ENCODE measurements at places on chromosomes 3 and 15.
A peak's percentile ranks its signal among the peaks of the same experiment; 100 is the strongest.

DNA sequence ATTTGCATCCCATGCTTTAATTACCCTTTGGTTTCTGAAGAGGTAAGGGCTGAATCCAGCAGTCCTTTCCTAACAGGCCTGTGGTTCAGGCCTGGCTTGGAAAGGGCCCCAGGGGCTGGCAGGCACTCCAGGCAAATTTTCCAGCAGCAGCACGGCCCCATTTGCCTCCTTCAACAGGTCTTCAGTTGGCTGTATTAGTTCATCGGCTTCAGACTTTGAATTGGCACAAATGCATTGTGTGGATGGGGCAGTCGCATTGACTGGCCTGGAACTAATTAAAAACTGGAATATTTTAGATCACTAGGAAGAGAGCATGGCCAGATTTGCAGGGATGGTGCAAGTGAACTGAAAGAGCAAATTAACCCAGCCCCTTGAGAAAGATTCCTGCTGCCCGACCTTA is 207.8 kb upstream of the MCTP2 start:
- DNase-seq, result no peak

- DNase-seq, result no peak
Measured at GRCh38 chr3:123055352-123055751, 11.5 kb upstream of the PDIA5 start.

GRCh38 chr3:32238453-32239306 is at the start of gene CMTM8:
Gene CMTM8 (plus strand): TSS chr3:32238680. CDS start chr3:32238973, 293 bp downstream.
- peak; percentile 58 for DNase-seq

- DNase-seq, result peak; percentile 32
Measured at GRCh38 chr3:40476478-40477470, at the start of gene ZNF619. Gene ZNF619 (plus strand): TSS chr3:40477122. CDS start chr3:40477980, 858 bp downstream.

DNA sequence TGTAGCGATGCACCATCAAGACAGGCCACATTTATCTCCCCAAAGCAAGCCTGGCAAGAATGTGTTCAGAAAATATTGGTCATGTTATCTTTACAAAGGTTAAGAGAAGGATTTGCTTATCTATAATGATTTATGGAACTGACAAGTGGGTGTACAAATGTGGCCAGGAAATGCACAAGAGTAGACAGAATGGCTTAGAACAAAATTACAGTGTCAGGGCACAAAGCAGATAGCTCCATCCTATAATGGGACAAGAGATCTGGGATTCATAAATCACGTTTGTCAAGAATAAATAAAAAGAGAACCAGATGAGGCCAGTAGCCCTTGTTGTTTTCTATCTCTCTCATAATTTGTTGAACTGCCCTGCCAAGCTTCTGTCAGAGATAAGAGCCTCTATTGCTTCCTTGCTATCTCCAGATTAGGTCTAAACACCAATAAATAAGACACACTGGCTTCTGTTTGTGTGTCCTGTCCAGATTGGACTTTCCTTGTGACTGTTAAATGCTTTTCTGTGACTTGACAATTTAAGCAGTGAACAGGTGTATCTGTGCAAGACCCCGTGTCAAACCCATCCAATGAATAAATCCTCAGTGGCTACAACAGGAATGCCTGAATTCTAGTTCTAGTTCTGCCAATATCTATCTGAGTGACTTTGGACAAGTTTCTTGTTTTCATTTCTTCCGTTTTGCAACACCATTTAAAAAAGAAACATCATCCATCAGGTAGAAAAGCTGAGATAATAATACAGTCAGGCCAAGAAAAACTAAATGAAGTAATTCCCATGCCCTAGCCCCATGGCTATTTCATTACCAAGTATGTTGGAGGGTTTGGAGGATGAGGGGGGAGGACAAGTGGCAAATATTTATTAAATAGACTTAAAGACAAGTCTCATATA is 157.2 kb downstream of the DCLK3 start:
- DNase-seq, result no peak

DNA sequence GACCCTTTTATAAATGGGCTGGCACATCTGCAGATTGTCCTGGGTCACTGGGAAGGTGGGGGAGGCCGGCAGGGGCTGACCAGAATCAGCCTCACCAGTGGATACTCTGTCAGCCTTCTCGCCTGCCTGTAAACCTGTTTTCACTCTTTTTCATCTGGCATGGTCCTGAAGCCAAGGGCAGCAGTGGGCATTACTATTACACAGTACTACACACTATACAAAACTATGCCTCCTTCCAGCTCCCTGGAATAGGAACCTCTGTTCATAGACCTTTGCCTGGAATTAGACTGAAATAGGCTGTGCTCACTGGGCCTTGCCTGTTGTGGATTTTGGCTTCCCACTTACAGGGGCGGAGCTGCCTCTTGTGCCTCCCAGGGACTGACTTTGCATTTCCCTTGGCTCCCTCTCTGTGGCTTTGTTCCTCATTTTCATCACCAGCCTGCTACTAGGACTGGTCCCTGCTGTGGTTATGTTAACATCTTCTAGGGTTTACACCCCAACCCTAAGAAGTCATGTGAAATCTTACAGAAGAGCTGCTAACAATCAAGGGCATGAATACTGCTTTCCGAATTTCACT is 120.7 kb downstream of the FNDC3B start:
- DNase-seq, result no peak

- no peak for DNase-seq
Measured at GRCh38 chr3:73490453-73491286, 134.1 kb downstream of the PDZRN3 start.

- no peak for DNase-seq
Measured at GRCh38 chr15:58732625-58733363, 16.7 kb downstream of the ADAM10 start.

DNA sequence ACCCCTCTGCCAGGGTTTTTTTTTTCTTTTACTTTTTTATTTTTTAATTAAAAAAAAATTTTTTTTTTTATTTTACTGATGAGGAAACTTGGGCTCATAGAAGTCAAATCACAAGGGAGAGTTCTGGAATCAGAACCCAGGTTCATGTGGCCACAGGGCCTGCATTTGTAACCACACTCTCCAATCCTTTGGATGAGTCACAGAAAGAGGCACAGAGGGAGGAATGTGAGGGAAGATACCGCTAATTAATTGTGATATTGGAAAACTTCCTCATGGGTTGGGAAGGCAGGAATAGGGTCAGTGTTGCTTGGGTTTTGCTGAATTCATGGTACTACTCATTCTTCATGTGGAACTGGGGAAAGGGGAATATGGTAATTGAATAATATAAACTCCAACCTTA is 132.9 kb upstream of the SLC6A11 start:
- no peak for DNase-seq

DNA sequence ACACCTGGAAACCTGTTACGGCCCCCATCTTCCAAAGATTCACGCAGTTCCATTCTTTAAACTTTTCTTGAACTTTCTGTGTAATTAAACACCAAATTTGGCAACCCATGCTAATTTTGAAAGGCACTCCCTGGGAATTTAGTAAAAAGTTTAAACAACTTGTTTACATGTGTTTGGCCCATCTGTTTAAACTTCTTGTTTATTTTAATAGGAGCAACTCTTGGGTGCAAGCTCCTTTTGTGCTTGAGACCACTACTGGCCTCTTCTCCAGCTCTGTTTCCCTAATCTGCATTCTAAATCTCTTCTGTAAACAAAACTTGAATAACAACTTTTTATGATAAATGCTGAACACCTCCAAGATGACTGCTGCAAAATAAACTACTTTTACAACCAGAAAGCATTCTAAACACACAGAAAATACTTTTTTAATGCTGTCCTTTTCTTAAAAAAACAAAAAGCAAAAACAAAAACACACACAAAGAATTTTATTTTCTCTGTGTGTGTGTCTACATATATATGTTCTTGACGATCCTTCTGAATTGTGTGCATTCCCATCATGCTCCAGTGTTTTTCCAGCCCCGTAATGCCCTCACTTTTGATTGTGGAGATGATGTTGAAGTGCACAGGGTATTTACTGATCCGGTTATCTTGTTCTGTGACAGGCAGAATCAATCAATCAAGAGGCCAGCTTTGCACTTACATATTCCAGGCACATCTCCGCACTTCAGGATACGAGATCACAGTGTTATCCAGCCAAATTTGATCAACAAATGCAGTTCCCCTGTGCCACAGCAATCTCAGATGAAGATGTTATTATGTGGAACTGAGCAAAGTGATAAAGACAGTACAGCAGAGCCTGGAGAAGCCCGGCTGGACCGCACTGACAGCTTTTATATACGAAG is 416.9 kb downstream of the FOXP1 start:
- DNase-seq, result no peak

DNA sequence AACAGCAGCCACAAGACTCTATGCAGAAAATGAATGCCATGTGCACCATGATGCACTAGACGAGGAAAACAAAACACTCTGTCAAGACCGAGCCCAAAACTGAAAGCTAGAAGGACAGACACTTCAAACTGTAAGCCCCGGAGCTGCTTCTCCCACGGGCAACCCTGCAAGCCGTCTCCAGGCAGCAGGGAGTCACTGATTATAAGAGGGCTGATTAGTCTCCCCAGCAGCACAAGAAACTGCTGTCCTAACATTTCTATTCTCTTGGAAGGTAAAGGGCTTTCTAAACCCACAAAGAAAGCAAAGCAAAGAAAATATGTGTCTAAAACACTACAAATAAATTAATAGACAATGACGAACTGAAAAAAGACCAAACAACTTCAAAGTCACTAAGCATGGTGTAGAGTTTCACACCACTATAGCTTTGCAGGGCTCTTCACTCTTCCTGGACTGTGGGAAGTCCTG is 15.5 kb downstream of the TBC1D2B start:
- no peak for DNase-seq

- DNase-seq, result no peak
Measured at GRCh38 chr3:128932516-128933212, 53.2 kb downstream of the ACAD9 start.

DNA sequence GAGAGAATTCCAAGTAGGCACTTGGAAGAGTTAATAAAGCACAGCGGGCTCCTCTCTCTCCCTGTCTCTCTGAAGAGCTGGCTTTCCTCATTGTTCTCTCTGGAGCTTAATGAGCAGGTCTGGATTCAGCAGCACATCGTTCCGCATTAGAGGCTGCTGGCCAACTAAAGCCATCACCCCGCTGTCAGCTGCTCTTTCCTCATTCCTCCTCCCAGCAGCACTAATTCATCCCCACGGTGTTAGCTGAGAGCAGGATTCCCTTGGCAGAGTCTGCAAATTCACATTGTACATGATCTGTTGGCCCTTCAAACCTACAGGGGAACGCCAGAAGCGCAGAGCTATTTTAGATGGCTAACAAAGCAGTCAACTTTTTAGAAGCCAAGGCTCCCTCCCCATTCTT is 44.2 kb downstream of the SGO1 start:
- DNase-seq, result no peak

DNA sequence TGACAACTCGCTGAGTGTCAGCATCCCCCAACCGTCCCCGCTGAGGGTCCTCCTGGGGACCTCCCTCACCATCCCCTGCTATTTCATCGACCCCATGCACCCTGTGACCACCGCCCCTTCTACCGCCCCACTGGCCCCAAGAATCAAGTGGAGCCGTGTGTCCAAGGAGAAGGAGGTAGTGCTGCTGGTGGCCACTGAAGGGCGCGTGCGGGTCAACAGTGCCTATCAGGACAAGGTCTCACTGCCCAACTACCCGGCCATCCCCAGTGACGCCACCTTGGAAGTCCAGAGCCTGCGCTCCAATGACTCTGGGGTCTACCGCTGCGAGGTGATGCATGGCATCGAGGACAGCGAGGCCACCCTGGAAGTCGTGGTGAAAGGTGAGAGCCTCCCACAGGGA is 35.4 kb downstream of the ACAN start:
- no peak for DNase-seq

- DNase-seq, result no peak
Measured at GRCh38 chr3:17749281-17749680, 6.8 kb upstream of the TBC1D5 start.

DNA sequence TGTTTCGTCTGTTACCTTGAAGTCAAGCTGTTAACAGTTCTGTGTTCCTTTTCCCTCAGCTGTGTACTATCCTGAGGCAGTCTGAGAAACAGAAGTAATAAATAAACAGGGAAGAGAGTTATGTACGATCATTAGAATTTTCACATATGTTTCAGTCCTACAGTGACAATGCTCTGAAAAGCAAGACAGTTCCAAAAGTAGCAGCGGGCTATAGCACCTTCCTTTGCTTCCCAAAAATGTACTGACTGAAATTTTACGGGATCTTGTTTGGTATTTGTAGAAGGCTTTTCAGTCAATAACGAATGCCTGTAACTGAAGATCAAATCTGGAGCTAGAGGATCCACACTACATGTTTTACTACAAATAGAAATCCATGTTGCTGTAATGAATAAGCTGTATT is 428.1 kb downstream of the PYDC2 start:
- no peak for DNase-seq

DNA sequence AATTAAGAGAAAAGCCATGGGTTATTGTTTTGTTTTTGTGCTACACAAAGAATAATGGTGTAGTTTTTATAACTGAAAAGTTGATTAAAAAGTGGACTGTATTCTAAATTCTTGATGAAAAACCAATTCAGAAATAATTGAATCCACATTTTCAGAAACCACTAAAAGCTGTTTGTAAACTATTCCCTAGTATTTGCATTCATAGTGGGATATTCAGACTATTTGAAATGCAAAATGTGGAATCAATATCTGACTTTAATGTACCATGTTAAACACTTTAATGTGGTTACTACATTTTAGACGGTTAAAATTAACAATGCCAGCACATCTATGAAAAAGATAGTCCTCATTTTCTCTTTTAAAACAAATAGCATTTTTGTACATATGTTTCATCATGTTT is 104.6 kb downstream of the ZIC4 start:
- DNase-seq, result no peak

GRCh38 chr3:172658344-172659245 is 52.3 kb downstream of the NCEH1 start:
- no peak for DNase-seq

DNA sequence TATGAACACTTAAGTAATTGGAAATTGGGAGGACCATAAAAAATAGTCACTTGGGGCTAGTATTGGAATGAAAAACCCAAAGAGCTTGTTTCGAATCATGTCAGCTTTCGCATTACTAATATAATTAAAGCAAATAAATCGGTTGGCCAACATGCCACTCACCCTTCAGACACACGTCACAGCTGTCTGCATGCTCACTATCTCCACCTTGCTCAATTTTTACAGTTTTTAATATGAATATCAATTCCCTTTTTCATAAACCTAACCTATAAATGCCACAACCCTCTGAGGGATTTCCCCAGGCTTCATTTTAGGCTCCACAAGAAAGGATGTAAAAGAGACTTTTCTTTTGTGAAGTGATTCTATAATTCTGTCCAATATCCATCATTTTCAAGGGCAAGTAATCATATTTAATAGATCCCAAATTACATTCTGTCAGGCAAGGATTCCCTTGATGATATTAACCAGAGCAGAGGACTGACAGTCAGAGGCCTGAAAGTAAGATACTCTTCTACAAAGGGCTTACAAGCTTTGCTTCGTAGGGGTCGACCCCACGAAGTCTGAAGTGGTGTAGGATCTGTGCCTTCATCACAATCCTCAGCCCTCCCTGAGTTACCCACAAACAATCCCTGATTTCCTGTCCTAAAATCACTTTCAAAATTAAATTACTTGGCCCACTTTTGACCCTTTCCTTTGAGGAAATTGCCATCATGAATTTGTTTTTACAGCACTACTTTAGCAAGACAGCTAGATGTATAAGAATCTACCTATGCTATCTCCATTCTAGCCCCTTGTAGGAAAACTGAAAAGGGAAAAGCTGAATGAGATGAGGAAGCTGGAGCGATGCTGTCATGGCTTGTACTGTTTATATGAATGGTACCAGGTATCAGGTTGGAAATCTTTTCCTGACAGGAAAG is 44.5 kb downstream of the NANOGP8 start:
- no peak for DNase-seq

Measured in activated CD4-positive, alpha-beta T cell treated with anti-CD3 and anti-CD28 coated beads for 24 hours (primary cell).